ENCODE measurements at places on chromosomes 11 and 22.

DNA sequence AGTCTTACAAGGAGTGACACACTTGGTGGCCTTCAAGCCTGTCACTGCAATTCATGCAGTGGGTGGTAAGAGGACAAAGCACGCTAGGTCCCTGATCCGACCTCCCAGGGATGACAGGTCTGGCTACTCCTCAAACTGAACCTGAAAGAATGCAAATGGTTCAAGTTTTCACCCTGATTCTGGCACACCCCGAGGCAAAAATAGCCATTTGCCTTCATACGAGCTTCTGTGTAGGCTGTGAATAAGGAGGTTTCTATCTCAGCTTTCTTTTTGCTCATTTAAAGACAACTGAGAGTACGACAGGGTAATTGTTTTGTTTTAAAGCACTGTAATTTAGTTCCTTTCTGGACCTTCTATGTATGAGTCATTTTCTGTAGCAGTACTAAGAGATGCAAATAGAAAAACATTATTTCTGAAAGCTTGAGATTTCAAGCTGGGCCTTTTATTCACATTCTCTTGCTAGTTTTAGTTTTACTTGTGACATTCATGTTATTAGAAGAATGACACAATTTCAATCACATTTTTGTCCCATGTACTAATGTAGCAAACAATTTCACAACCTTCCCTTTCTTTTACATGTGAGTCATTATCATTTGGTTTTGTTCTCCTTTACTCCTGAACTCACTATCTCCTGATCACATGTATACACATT, 56.6 kb upstream of the FDX1 start:
- no peak for DNase-seq

DNA sequence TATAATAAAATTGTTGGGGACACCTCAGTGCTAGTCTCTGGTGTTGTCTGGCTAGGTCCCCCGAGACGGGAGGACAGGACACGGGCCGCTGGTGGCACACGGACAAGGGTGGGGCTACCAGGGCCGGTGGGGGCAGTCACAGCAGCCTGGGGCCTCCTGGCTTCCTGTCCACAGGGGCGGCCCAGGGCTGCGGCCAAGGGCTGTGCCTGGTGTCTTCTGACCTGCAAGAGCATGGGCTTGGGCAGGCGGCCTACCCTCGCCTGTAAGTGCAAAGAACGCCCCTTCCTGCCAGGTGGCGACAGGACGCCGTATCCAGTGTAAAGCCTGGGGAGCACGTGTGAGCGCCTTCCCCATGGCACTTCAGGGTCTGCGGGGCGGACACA, 3.6 kb downstream of the LRFN4 start:
- DNase-seq: no peak

DNA sequence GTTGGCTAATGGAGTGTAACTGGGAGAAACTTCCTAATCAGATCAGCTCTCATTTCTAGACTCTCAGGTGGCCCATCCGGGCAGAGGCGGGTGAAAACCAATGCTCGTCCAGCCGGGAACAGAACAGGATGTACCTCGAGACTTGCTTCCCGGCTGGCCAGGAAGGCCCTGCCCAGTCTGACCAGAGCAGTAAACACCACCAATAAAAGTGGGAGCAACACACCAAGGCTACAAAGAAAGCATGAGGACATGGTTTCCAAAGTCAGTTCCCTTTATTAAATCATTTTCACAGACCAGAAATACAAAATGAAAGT, 940 bp upstream of the TNKS1BP1 start:
- no peak for DNase-seq

DNA sequence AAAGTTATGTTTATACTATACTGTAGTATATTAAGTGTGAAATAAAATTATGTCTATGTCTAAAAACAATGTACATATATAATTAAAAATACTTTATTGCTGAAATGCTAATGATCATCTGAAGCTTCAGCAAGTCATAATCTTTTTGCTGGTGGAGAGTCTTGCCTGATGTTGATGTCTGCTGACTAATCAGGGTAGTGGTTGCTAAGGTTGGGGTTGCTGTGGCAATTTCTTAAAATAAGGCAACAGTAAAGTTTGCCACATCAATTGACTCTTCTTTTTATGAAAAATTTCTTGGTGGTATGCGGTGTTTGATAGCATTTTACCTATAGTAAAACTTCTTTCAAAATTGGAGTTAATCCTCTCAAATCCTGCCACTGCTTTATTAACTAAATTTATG, 21.4 kb downstream of the INSC start:
- DNase-seq: no peak

- DNase-seq: no peak
Observed at GRCh38 chr11:12556788-12557384, 117.3 kb upstream of the TEAD1 start.

GRCh38 chr11:123206791-123207434, 11.9 kb upstream of the CLMP start:
- no peak for DNase-seq

DNA sequence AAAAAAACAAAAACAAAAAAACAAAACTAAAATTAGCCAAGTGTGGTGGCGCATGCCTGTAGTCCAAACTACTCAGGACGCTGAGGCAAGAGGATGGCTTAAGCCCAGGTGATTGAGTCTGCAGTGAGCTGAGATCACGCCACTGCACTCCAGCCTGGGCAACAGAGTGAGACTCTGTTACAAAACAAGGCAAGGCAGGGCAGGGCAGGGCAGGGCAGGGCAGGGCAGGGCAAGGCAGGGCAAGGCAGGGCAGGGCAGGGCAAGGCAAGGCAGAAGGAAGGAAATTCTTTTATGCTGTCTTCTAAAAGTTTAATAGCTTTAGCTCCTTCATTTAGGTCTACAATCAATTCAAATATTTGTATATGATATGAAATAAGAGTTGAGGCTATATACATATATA, 50.1 kb upstream of the RASSF10 start:
- no peak for DNase-seq

- DNase-seq: no peak
Observed at GRCh38 chr11:2812371-2812991, 73.1 kb downstream of the CDKN1C start.

- DNase-seq: no peak
Observed at GRCh38 chr11:80144897-80145594, 704.2 kb upstream of the TENM4 start.

GRCh38 chr22:25726241-25726640, 15.7 kb upstream of the MYO18B start:
- no peak for DNase-seq

DNA sequence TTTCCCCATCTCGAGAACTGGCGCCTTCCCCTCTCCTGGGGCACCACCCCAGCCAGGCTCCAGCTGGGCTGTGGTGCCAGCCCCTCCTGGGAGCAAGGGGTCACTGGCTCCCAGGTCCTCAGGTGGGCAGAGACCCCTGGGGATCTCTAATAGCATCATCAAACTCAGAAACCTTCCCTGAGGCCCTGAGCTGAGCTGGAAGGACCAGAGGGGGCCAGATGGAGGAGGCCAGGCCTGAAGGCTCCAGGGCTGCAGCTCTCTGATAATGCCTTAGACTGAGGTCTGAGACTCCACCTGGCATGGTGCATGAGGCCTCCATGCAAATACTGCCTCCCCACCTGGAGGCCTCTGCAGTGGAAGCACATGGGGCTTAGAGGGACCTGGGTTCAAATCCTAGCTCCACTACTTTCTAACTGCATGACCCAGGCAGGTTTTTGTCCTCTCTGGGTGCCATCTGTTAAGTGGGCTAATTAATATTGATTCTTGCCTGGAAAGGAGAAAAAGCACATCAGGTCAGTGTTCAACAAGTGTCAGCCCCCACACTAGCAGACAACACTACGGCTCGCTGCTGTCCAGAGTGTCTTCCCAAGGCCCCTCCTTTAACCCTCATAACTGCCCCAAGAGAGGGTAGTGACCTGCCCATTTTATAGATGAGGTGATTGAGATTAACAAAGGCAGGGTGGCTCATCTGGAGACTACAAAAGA, 1.5 kb downstream of the MAPK8IP1 start:
- no peak for DNase-seq

DNA sequence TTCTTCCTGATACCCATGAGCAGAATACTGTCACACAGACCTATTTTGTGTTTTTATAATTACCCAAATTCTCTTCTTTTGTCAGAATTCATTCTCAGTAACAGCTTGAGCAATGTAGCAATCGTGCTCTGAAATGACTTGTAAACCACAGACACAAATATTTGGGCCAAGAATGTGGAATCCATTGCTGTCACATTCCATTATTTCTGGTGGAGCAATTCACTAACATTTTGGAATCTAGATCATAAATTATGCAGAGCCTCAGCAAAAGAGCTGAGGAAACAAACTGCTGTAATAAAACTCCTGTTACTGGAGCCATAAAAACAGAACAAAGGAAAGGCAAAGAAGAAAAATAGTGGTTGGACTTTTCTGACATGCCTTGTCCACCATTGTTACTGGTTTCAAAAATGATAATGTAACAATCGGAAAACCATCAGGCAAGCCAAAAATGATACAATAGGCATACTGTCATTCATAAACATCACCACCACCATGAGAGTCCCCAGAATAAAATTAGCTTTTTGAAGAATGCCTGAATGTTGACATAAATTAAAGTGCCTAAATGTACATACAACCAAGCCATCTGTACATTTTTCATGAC, 223.4 kb upstream of the PITPNB start:
- DNase-seq: no peak

GRCh38 chr11:1734641-1735081, 15.7 kb downstream of the IFITM10 start:
- no peak for DNase-seq

GRCh38 chr11:73267122-73267846, 4.9 kb upstream of the P2RY6 start:
- no peak for DNase-seq

GRCh38 chr11:60447846-60448245, 7.8 kb upstream of the MS4A1 start:
- DNase-seq: no peak

DNA sequence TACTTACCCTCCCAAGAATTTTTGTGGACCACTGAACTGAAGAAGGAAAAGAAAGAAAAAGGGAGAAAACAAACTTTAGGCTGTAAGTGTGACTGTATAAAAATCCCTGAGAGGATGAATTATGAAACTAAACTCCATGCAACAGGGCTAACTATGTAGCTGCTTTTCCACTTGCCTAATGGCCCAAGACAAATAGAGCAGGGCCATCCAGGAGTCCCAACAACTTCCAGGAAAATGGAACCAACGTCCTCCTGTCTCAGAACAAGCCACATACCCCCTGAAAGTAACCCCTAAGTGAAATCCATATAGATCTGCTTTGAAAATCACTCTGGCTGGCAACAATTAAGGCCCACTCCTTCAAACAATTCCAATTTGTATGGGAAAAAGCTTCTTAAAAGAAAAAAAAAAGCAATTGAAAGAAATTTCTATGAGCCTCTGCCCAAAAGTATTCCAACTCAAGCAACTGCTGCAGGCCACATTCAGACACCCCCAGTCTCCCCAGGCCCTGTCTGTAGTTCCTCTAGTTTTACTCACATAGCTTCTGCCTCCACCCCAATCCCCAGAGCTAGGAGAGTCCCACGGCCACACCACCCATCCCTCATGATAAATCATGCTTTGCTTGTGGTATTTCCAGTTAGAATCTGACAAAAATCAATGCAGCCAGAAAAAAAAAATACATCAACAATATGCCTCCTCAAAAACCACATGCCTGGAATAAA, 12.7 kb downstream of the RBFOX2 start:
- DNase-seq: no peak

GRCh38 chr11:59187035-59187434, 15.1 kb downstream of the DTX4 start:
- DNase-seq: no peak

DNA sequence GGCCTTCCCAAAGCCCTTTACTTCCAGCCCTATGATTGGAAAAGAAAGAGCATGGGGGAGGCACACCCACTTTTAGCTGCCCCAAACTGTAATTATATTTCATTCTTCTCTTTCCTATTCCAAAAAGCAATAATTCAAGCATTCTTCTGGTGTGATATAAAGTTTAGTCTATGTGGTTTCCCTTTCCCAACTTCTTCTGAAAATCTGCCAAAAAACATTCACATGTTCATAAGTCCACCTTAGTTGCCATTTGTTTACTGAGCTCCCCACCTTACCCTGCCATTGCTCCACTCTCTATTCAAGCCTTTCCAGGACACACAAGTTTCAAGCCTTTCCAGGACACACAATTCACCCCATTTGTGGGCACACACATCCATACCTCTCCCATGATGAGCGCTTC, 111.6 kb upstream of the BMAL1 start:
- no peak for DNase-seq

GRCh38 chr11:334264-334994, 13.8 kb upstream of the IFITM3 start:
- DNase-seq: no peak

- DNase-seq: peak; percentile 83
Observed at GRCh38 chr11:128172046-128172878, 415.1 kb downstream of the ETS1 start.

- no peak for DNase-seq
Observed at GRCh38 chr11:8095371-8095770, 14.4 kb downstream of the TUB start.

DNA sequence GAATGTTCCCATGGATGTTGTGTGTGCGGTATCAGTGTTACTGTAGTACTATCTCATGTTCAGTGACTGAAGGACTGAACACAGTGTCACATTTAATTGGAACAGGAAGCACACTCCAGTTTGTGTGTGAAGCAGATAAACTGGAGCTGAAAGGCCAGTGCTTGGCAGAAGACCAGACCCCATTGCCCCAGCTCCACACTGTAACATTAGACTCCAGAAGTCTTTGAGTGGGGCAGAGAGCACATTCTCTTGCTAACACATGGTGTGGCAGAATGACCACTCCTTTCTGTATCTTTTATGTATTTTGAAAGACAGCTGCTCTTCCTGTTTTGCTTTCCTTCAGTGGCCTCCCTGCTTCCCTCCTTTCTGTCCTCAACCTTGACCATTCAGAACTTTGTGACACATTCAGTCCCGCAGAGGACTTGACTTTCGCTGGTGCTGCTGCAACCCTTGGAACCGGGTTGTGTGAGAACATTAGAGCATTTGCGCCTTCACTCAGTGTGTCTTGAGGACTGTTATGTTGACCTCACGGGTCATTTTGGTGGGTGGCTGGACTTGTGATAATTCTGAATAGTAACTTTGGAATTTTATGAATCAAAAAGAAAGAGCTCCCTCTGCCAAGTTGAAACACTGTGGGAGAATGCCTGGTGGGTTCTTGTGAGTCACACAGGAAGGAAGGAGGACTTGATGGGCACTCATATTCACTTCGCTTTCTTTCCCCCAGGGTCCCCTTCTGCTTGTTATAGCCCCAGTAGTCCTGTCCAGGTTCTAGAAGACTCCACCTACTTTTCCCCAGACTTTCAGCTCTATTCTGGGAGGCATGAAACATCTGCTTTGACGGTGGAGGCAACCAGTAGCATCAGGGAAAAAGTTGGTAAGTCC, 26.4 kb downstream of the AMOTL1 start:
- no peak for DNase-seq

GRCh38 chr11:101907815-101908214, 7.0 kb upstream of the CEP126 start:
- no peak for DNase-seq

DNA sequence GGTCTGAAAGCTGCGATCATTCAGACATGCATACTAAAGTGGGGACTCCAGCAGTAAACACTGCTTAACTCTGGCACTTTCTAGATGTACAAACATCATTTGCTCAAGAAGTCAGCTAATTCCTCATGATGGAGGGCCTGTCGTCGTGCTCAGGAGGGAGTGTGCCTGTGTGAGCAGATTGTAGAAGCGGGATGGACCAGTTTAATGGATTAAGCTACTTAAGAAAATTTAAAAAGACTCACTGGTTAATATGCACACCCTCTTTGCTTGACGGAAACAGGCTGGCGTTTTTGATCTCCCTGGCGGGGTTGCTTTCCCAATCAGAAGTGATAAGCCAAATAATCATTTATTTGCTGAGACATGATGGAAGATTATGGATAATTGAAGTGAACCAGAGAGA, 79.0 kb downstream of the LDLRAD3 start:
- no peak for DNase-seq

GRCh38 chr11:31968461-31969358, 122.2 kb upstream of the RCN1 start:
- DNase-seq: no peak

Data from CD4-positive, alpha-beta T cell (primary cell).